Adipocyte (in vitro differentiated cells): ENCODE measurements at places on chromosomes 6 and 20.
A peak's percentile ranks its signal among the peaks of the same experiment; 100 is the strongest.

GRCh38 chr6:32457054-32457453, 17.4 kb downstream of the HLA-DRA start:
- no peak for DNase-seq

- DNase-seq: no peak
These were observed 134.3 kb downstream of the ANKRD60 start for GRCh38 chr20:58094160-58094559.

- DNase-seq: peak; percentile 89
These were observed 55.6 kb upstream of the CARMIL1 start for GRCh38 chr6:25223490-25223991.

DNA sequence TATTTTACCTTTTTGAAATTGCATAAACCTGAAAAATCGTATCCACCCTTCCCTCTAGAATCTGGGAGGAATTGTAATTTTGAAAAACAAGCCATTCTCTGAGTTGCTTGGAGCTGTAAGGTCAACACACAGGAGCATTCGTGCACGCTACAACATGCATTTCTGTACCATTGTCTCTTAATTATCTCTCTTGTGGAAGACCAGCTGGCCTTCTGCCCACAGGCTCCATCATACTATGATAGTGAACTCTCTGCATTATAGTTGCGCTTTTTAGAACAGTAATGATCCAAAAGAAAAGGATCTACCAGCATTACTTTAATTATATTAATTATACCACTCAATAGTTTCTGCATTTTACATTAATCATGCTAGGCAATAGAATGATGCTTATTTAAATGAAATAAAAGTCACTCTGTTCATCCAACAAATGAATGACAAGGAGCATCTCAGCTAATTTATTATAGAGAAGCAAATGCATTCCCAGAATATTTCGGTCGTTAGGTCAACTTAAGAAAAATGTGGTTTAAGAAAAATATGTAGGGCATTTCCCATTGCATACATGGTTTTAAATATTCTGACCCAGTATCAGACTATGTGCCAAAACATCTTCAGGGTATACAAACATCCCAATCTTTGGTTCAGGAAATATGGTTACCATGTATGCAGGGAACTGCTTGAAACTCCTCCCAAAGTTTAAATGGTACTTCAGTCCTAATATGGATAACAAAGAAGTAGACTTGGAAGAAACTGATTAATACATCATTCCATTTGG, 263.5 kb downstream of the TFAP2A start:
- peak; percentile 65 for DNase-seq

DNA sequence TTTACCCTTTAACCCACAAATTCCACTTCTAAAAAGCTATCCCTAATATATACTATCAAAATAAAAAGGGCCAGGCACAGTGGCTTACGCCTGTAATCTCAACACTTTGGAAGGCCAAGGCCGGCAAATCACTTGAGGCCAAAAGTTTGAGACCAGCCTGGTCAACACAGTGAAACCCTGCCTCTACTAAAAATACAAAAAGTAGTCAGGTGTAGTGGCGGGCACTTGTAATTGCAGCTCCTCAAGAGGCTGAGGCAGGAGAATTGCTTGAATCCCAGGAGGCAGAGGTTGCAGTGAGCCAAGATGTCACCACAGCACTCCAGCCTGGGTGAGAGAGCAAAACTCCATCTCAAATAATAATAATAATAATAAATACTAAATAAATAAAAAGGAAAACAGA, 82.5 kb downstream of the TRIM27 start:
- no peak for DNase-seq

GRCh38 chr6:87788141-87788540, 86.1 kb upstream of the AKIRIN2 start:
- DNase-seq: no peak

GRCh38 chr6:63817492-63818050, 182.0 kb downstream of the PHF3 start:
- no peak for DNase-seq
